Osteoblast (primary cell): ENCODE measurements at places on chromosomes 16 and 17. TPM values are rescaled to one million over a fixed set of nuclear protein-coding genes. Genes with fewer than 3 reads are reported as not detected.

The CBFA2T3 gene
- total RNA-seq, result not detected in 2 replicates

The TP53TG3B gene
- 0.36 TPM in 1 of 2 replicates, not detected in the other for total RNA-seq

The NRN1L gene
- 0.29 TPM in 1 of 2 replicates, not detected in the other for total RNA-seq

The FBXL16 gene
- total RNA-seq, result not detected in 2 replicates

The SCRN2 gene
- 41.0 and 42.7 TPM in 2 replicates for total RNA-seq

The METRNL gene
- 137 and 140 TPM in 2 replicates for total RNA-seq

The KRT31 gene
- not detected in 2 replicates for total RNA-seq

The ROGDI gene
- 15.9 and 17.1 TPM in 2 replicates for total RNA-seq

The TP53TG3 gene
- 0.36 TPM in 1 of 2 replicates, not detected in the other for total RNA-seq

The CD79B gene
- total RNA-seq, result 0.36 and 0.59 TPM in 2 replicates

The PPP1R1B gene
- not detected in 2 replicates for total RNA-seq

The RGS11 gene
- 0.36 and 0.59 TPM in 2 replicates for total RNA-seq

The SNX11 gene
- total RNA-seq, result 13.6 and 20.6 TPM in 2 replicates

The GRAPL gene
- not detected in 2 replicates for total RNA-seq

The TSPOAP1 gene
- total RNA-seq, result 3.8 and 4.3 TPM in 2 replicates

- H3K4me3 ChIP-seq, result no peak overlapping the region
- H3K36me3 ChIP-seq, result no peaks in the 10 kb centered on the region
These were observed 16.6 kb downstream of the C16orf96 start for GRCh38 chr16:4572715-4573114.

DNA sequence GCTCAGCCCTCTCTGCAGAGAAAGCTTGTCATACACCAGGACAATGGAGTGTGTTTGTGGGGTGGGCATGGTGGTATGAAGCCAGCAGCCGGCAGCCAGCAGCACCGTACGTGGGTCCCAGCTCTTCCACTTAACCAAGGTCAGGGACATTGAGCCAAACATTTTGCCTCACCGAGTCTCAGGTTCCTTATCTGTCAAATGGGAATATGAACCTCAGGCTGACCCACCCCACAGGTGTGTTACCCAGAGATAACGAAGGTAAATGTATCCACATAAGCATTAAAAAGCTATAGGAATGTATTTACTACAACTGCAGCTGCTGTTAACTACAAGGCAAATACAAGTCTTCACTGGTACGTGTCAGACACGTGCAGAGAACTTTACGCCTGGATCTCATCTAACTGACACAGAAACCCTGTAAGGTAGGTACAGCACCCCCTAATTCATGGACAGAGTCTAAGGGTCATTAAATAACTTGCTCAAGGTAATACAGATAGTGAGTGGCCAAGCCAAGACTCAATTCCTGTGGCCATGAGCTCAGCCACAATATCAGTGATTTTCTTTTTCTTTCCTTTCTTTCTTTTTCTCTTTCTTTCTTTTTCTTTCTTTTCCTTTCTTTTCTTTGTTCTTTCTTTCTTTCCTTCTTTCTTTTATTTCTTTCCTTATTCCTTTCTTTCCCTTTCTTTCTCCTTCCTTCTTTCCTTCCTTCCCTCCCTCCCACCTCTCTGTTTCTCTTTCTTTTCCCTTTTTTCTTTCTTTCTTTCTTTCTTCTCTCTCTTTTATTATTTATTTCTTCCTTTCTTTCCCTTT is 990 bp downstream of the SLC5A11 start:
- H3K4me1 ChIP-seq, result peaks cover 7% of the 10 kb centered on the region
- DNase-seq, result peak; percentile 60
- no peaks in the 10 kb centered on the region for H3K36me3 ChIP-seq
- H3K4me3 ChIP-seq, result no peak overlapping the region
- no peaks in the 10 kb centered on the region for H3K27me3 ChIP-seq

- H3K4me3 ChIP-seq, result no peak overlapping the region
- H3K4me1 ChIP-seq, result peaks cover 17% of the 10 kb centered on the region
- no peak overlapping the region for H3K27ac ChIP-seq
These were observed 218.5 kb upstream of the CIBAR2 start for GRCh38 chr16:85330694-85331188.

DNA sequence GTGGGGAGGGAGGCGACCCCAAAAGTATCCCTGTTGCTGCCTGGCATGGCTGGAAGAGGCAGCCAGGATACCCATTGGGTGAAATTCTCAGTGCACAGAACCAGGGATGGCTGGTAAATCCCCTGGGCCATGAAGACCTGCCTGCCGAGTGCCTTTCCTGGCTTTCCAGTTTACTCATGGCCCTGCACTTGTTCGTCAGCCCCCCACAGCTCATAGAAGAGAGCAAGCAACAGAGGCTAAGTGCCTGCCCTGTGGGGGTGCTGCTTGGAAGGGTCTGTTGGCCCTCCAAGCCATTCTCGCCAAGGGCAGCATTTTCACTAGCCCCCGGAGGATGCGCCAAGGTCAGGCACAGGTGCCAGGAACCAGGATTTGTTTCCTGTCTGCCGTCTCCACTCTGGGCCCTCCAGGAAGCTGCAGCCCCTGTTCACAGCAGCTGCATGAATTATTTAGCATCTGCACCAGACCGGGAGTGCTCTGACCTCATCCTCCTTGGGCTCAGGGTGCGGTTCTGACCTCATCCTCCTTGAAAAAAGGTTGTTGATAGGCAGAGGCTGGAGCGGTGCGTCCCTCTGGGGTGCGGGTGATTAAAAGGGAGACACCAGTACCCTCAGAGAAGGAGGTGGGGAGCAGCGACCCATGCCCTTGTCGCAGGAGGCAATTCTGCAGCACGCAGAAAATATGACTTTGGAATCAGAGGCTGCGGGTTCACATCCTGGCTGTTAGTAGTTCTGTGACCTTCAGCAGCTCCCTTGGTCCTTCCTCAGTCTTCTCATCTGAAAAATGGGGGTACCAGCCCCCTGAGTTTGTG is 14.2 kb upstream of the CD300A start:
- peak; percentile 66 for DNase-seq
- no peaks in the 10 kb centered on the region for H3K36me3 ChIP-seq
- peaks cover 10% of the 10 kb centered on the region for H3K27me3 ChIP-seq
- H3K4me1 ChIP-seq, result peaks cover 4% of the 10 kb centered on the region
- H3K27ac ChIP-seq, result no peak overlapping the region

GRCh38 chr17:6376931-6377361 is 58.0 kb downstream of the AIPL1 start:
- H3K27ac ChIP-seq, result no peak overlapping the region
- H3K4me1 ChIP-seq, result peaks cover 18% of the 10 kb centered on the region
- no peaks in the 10 kb centered on the region for H3K36me3 ChIP-seq
- no peak for DNase-seq
- H3K27me3 ChIP-seq, result no peaks in the 10 kb centered on the region

DNA sequence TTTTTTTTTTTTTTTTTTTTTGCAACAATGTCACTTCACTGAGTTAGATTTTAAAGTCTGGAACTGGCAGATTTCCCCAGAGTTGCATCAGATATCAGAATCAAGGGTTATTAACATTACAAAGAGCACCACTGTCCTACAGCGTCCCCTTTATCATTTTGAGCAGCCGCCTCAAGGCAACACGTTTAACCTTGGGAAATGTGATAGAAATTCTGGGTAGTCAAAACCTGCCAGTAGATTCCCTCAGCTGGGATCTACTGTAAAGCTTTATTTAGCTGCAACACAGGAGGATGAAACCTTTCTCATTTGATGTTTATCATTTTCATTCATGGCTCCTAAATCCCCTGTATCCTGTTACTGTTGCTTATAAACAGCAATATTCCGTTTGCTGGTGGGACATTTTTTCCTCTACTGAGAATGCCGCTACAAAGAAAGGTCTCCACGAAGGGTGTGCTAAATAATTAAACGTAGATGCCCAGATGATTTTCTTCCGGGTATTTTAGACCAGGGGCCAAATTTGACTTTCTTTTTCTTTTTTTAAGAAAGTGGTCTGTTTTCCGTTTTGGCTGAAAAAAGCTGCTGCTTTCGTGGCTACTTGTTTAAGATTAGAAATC is 436.1 kb upstream of the GOT2 start:
- no peaks in the 10 kb centered on the region for H3K36me3 ChIP-seq
- H3K4me3 ChIP-seq, result no peak overlapping the region
- DNase-seq, result no peak

- no peak for DNase-seq
- no peak overlapping the region for H3K4me3 ChIP-seq
- peaks cover 7% of the 10 kb centered on the region for H3K4me1 ChIP-seq
- no peaks in the 10 kb centered on the region for H3K27me3 ChIP-seq
These were observed 18.2 kb downstream of the IRX3 start for GRCh38 chr16:54268340-54268739.

- no peak overlapping the region for H3K27ac ChIP-seq
- H3K36me3 ChIP-seq, result no peaks in the 10 kb centered on the region
- DNase-seq, result peak; percentile 73
- H3K4me1 ChIP-seq, result no peaks in the 10 kb centered on the region
These were observed 16.2 kb downstream of the RPH3AL start for GRCh38 chr17:336110-337021.

DNA sequence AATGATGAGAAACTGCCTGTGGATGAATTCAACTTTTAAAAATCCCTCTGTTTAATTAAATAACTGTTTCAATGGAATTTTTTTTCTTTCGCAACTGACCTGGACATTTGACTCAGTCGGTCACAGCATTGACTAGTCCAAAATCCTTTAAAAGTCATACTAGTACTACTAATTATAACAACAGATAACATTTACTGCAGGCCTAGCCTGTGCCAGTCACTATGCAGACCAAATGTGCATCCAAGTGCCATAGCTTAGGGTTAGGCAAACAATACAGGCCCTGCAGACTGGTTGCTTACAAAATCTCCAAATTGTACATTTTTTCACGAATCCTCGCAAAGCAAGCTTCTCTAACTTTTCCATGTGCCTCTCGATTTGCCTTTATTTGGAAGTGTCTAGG is 56.6 kb downstream of the MYOCD start:
- DNase-seq, result no peak
- no peaks in the 10 kb centered on the region for H3K36me3 ChIP-seq
- no peaks in the 10 kb centered on the region for H3K27me3 ChIP-seq
- H3K4me1 ChIP-seq, result peaks cover 5% of the 10 kb centered on the region
- no peak overlapping the region for H3K4me3 ChIP-seq

GRCh38 chr17:63699638-63700527 is at the start of gene LIMD2:
Gene LIMD2, minus strand, starts transcription at chr17:63700125. Its CDS starts 827 bp downstream, at chr17:63699298.
- DNase-seq, result peak; percentile 95
- H3K4me3 ChIP-seq, result peak within 1 kb of the TSS; percentile 71
- peaks cover 8% of the 10 kb centered on the region for H3K4me1 ChIP-seq
- peaks cover 9% of the 10 kb centered on the region for H3K36me3 ChIP-seq
- no peak within 1 kb of the TSS for H3K27ac ChIP-seq

DNA sequence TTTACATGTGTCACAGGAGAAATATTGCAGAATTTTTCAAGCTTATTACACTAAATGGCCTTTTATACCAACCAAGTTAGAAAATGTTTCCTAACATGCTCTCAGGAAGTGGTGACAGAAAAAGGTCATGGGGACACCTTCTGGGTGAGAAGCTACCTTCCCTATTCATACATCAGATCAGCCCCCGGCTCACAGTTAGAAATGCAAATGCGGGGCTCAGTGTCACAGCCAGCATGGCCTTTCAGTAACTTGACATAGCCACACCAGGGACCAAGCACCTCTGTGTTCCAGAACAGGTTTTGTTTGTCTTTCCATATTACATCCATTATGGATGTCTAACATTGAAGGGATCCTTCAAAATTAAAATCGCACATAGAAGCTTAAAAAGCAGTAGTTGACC is 59.5 kb downstream of the CHD9NB start:
- no peaks in the 10 kb centered on the region for H3K27me3 ChIP-seq
- no peak overlapping the region for H3K4me3 ChIP-seq
- no peak for DNase-seq
- no peaks in the 10 kb centered on the region for H3K4me1 ChIP-seq
- H3K36me3 ChIP-seq, result no peaks in the 10 kb centered on the region

DNA sequence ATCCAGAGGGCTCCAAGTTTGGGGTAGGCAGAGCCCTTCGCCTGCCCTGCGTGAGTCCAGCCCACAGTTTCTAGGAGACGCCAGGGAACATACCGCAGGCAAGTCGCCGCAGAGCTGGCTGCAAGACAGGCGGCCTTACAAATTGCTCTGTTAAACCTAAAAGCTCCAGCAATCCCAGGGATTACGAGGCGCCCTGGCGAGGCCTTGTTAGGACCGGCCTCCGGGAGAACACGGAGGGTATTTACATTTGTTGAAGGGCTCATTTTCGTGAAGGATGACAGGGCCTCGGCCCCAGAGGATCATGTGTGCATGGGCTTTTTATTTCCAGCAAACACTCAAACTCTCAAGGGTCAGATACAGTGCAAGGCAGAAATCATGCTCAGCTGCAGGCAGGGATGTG is 77.6 kb upstream of the FOXF1 start:
- H3K27ac ChIP-seq, result no peak overlapping the region
- H3K36me3 ChIP-seq, result no peaks in the 10 kb centered on the region
- DNase-seq, result no peak
- H3K27me3 ChIP-seq, result peaks cover 32% of the 10 kb centered on the region
- no peak overlapping the region for H3K4me3 ChIP-seq

GRCh38 chr16:28292731-28293600 is 641 bp downstream of the SBK1 start:
- peaks cover 50% of the 10 kb centered on the region for H3K27me3 ChIP-seq
- H3K4me3 ChIP-seq, result peak overlapping the region; percentile 37
- no peak for DNase-seq
- peaks cover 4% of the 10 kb centered on the region for H3K4me1 ChIP-seq

GRCh38 chr17:11814655-11815262 is 182.5 kb downstream of the ZNF18 start:
- H3K4me3 ChIP-seq, result no peak overlapping the region
- H3K27ac ChIP-seq, result no peak overlapping the region
- no peaks in the 10 kb centered on the region for H3K27me3 ChIP-seq
- no peaks in the 10 kb centered on the region for H3K36me3 ChIP-seq

- H3K36me3 ChIP-seq, result no peaks in the 10 kb centered on the region
- H3K4me3 ChIP-seq, result no peak overlapping the region
- H3K27me3 ChIP-seq, result no peaks in the 10 kb centered on the region
- no peak for DNase-seq
- no peaks in the 10 kb centered on the region for H3K4me1 ChIP-seq
These were observed 177.7 kb downstream of the MYO1D start for GRCh38 chr17:32699247-32699646.

DNA sequence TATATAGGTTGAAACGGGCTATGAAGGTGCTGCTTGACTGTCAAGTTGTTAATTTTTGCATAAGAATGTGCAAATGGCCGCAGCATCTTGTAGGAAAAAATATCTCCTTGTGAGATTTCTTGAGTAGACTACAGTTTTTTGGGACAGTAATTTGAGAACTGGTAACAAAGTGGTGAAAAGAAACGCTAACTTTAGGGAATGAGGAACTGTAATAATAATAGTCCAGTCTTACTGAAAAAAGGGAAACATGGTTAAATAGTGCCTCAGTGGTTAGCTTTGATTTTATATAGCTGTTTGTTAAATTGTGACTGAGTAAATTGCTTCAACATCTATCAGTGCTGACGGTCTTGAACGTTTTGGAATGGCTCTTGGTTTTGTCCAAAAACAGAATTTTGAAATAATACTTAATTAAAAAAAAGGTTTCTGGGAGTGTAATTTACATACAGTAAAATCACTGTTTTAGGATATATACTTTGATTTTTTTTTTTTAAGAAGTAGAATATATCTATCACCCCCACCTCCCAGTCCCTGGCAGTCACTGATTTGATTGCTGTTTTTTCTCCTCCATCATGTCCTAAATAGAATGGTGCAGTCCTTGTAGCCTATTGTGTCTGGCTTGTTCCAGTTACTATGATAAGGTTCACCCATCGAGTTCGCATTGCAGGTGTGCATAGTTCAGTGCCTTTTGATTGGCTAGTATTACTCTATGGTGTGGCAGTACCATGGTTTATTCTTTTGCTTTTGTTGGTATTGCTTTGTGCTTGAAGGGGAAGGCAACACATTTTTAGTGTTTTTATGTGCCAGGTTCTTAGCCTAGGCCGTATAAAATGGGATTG is 2.8 kb downstream of the HAPSTR1 start:
- no peaks in the 10 kb centered on the region for H3K27me3 ChIP-seq
- DNase-seq, result no peak
- peaks cover 50% of the 10 kb centered on the region for H3K4me1 ChIP-seq
- peak overlapping the region; percentile 90 for H3K27ac ChIP-seq

- DNase-seq, result no peak
- H3K4me1 ChIP-seq, result no peaks in the 10 kb centered on the region
- H3K36me3 ChIP-seq, result no peaks in the 10 kb centered on the region
These were observed 606.4 kb upstream of the CDH8 start for GRCh38 chr16:62642677-62643076.
